Activated effector memory CD4-positive, alpha-beta T cell treated with Interleukin-2 at 50 U/mL for 16 hours (primary cell): ENCODE measurements at places on chromosomes 6 and 20.

DNA sequence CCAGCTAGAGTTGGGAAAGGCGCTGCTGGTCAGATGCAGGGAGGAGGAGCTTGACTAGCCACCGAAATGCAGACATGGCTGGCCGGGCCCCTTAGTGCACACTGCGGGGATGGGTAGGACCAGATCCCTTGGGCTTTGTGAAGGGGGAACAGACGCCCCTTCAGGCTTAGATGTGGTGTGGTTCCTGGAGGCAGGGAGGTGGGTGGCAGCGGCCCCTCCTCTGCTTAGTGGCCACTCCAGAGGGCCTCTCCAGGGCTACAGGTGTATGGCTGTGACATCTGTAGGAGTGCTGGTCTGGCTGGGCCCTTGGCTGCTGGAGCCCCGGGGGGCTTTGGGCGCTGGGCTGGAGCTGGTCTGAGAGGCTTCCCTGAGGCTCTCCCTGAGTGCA, 5.9 kb downstream of the CCND3 start:
- DNase-seq = no peak

GRCh38 chr6:28978959-28979561, 26.1 kb downstream of the ZNF311 start:
- no peak for DNase-seq

DNA sequence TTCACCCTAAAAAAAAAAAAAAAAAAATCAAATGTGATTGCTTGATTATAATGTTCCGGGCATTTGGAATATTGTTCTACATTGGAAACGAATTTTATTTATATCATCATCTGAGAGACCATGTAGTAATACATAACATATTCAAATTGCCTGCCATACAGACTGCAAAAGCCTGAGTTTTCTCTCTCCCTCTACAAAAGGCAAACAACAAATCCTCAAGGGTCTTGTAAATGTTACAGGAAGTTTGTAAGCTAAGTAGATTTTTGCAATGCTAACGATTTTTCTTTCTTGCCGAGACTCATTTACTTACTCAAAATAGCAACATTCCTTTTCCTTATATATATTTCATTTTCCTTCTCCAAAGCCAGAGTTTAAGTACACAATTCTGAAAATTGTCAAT, 49.0 kb upstream of the HTR1E start:
- DNase-seq = no peak

- no peak for DNase-seq
Measured at GRCh38 chr6:118639054-118639964, 12.1 kb downstream of the CEP85L start.

- DNase-seq = no peak
Measured at GRCh38 chr6:156121973-156122372, 655.2 kb upstream of the ARID1B start.

DNA sequence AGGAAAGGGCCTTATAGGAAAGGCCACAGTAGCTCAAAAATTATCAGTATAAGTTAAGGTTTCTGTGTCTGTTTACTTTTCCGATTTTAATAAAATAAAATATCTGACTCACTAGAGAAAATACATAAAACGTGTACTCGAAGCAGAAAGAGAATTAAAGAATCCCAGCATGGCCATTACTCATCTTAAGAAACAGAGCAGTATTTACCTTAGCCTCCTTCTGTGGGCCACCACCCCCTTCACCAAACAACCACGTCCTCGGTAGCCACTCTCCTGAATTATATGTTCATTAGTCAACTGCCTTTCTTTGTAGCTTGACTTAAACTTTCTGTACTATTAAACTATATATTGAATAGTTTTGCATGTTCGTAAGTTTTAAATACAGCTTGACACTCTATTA, 72.2 kb upstream of the SPTLC3 start:
- DNase-seq = no peak

- no peak for DNase-seq
Measured at GRCh38 chr20:29299811-29300578, 1957.5 kb upstream of the DEFB115 start.

- no peak for DNase-seq
Measured at GRCh38 chr20:34115232-34115631, 3.2 kb upstream of the EIF2S2 start.

GRCh38 chr6:12957321-12958051, 240.9 kb downstream of the PHACTR1 start:
- peak; percentile 1 for DNase-seq

GRCh38 chr6:156564127-156564806, 212.9 kb upstream of the ARID1B start:
- DNase-seq = peak; percentile 61

DNA sequence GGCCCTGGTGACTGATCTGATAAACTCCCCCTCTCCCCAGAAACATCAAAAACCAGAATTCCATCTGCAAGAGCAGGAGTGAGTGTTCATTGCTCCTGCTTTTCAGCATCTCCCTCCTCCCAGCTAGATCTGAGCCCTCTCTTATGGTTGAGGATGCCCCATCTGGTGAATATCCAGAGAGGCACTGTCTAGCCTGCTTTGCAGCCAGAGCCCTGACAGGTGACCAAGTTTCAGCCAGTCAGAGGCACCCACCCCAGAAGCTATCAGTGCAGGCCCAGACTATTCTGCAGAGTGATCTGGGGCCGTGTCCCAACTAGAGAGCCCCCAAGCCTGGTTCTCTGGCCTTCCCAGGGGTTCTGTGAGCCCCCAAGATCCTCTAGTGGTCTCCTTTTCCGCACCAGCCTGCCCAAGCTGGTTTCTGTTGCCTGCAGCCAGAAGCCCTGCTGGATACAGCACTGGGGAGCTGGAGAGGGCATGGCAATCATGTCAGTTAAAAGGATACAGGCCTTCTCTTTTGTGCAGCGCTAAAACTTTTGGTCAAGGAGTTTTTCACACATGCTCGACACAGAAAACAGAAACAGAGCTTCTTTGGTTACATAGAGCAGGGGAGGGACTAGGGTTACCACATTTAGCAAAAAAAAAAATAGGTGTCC, 6.6 kb upstream of the BMP7 start:
- no peak for DNase-seq

DNA sequence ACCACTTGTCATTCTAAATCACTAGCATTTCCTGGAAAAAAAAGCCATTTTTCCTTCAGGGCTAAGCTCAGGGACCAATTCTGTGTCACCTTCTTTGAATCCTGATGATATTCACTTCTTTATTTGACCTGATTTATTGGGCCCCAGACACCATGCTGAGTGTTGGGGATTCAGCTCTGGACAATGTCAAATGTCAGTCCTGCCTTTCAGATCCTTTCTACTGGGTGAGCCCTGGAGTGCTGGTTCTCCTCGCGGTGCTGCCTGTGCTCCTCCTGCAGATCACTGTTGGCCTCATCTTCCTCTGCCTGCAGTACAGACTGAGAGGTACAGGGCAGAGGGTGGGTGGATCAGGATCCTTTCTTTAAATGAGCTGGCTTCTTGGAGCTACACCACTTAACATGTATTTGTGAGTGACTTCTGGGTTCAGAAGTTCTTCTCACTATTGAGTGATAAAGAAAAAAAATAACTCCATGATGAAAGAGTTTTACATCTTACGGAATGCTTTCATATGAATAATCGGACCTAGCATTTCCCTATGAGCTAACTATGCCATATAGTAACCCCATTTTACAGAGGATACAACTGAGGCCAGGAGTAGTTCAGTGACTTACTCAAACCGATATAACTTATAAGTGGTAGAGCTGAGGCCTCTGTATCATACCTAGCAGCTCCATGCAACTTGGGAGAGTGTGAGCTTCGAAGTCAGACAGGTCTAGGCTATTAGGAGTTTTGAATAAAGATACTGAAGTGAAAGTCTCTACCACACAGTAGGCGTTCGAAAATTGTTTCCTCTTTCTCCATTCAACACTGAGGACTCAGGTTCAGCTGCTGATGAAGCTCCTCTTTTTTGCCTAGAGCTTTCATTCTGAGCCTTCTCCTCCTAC, 9.3 kb downstream of the MOG start:
- DNase-seq = no peak

GRCh38 chr6:150924808-150925589, 59.5 kb downstream of the MTHFD1L start:
- no peak for DNase-seq

DNA sequence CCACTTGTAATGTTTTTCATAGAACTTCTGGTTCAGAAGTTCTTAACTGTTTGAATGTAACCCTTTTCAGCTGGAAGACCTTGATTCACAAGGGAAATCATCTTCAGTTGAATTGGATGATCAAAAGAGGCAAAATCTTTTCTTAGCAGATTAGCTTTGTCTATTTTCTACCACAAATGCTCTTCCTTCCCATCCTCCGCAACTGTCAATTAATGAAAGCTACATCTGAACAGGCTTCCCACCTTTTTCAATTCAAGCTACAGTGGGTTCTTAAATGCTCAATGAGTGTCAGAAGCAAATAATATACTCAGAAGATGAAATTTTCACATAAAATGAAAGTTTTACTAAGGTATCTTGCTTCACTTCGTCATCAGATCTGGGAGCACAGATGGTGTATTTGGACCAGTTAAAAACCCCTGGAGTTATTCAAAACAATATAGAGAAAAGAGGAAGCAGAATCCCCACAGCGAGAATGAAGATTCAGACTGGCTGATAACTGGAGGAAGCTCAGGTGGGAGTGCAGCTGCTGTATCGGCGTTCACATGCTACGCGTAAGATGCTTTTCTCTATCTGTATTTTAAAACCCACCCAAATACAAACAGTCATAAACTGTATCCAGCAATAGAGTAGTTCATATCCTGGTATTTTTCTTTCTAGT, 19.4 kb downstream of the QRSL1 start:
- no peak for DNase-seq

GRCh38 chr6:121816361-121816760, 380.9 kb downstream of the GJA1 start:
- no peak for DNase-seq

DNA sequence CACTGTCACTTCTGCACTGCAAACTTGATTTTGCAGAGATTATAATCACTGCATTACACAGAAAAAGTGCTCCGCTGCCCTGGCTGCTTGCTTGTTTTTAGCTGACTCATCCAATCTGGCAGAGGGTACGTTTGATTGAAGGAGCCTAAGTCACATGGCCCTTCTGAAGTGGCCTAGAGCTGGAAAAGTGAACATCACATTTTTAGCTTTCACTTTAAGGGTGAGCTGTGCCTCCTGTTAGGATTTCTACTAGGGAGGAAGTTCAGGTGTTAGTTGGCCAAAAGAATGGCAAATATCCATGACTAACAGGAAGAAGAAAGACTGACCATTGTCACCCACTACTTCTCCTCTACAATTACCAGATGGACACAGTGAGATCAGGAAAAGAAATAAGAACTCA, 889.1 kb upstream of the MAP3K7 start:
- DNase-seq = no peak
